ENCODE measurements at places on chromosomes 6 and 20.

DNA sequence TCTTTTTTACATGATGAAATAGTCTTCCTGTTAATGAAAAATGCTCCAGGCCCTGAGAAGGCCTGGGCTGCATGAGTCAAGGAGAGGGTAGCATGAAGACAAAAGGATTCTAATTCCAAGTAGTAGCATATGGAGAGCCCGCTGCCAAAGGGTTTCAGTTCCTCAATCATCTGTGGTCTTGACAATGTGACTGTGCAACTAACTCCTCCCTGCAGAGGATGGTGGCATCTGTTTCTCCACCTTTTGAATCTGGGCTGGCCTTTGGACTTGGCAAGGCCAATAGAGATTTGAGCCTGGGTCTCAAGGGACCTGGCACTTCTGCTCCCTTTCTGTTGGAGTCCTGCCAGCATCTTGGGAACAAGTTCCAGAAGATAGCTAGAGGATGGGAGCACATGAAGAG lies 35.1 kb upstream of the ANKEF1 start:
- DNase-seq, result no peak

DNA sequence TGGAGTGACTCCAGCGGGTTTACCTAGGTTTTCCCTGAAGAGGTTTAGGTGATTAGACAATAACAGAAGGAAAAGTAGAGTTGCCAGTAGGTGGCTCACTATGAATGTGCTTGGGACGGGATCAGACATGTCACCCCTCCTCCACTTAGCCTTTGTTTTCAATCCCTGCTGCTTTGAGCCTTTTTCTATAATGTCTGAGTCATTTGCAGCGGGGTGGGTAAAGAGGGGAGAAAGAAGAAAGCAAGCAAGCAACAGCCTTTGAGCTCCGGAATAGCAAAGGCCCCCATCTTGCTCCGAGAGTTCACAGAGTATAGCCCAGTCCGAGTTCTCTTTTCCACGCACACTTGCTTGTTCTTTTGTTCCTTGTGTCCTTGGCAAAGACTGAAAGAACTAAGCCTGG lies 129.1 kb downstream of the PACRG start:
- DNase-seq, result no peak

- no peak for DNase-seq
These were observed 120.5 kb downstream of the HIVEP2 start for GRCh38 chr6:142824426-142824825.

GRCh38 chr20:62083312-62083711 lies 17.6 kb upstream of the TAF4 start:
- DNase-seq, result no peak

GRCh38 chr6:36079601-36080000 lies 50.7 kb upstream of the MAPK13 start:
- DNase-seq, result no peak

GRCh38 chr20:62395311-62396242 lies 8.7 kb downstream of the RPS21 start:
- DNase-seq, result no peak

DNA sequence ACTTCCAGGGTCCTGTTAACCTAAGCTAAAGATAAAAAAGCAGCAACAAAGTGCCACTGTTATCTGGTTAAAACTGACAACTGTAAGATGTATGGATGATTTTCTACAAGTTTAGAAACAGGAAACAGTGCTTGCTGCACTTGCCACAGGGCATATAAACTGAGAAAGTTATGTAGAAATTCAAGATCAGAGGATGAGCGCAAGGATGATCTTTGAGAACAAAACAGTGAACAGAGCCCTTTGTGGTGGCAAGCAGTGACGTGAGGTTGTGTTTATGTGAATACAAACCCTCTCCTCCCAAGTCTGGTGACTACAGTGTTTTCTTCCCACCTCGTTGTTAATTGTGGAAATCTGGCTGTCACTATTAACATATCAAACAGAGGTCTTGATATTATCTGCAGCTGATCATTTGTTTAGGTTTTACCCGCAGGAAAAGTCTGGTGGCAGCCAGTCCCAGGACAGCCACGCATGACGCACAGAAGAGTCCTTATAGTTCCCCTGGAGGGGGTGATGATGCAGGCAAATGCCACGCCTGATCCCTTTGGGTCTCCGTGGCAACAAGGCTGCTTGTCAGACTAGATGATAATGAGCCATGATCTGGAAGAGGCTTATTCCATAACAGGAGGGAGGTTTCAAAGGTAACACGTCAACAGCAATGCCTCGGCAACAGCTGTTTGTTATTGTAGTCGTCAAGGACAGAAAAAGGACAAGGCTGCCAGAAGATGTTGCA lies 43.1 kb upstream of the TNFAIP3 start:
- no peak for DNase-seq

DNA sequence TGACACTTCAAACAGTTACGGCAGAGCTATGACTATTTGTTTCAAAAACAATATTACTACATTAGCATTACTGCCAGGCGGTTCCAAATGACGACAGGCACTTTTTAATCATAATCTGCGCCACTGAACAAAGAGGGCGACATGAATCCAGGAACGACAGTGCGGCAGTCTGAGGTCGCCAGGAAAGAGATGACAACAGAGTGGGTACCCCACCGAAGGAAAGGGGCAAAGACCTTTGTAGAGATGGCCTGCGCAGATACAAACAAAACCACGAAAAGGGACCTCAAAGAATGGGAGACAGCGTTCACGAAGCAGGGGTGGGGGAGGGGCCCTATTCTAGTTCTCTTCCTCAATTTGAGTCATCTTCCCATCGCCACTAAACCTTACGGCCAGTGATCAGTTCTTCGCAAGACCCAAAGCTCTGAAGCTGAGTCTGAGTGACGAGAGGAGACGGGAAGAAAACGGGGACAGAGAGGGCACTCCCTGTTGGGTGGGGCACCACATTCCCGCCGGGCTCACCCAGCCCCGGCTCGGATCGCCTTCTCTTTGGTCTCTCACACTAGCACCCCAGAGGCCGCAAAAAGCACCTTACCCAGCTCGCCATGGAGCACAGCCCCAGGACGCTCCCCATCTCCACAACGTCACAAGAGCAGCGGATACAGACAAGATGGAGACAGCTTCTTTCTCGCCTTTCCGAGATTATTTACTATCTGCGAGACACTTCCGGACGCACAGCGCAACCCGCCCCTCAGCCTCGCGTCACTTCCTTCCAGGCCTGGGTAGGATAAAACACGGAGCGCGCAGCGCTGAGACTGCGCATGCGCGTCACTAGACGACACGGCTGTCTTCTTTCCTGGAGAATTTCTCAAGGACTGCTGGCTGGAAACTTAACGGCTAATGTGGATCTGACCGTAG lies at the start of gene SERINC1:
Gene SERINC1, minus strand, starts transcription at position 701 of the 915 bp plus-strand sequence. Its CDS starts 70 bp downstream, at position 631.
- peak; percentile 87 for DNase-seq

DNA sequence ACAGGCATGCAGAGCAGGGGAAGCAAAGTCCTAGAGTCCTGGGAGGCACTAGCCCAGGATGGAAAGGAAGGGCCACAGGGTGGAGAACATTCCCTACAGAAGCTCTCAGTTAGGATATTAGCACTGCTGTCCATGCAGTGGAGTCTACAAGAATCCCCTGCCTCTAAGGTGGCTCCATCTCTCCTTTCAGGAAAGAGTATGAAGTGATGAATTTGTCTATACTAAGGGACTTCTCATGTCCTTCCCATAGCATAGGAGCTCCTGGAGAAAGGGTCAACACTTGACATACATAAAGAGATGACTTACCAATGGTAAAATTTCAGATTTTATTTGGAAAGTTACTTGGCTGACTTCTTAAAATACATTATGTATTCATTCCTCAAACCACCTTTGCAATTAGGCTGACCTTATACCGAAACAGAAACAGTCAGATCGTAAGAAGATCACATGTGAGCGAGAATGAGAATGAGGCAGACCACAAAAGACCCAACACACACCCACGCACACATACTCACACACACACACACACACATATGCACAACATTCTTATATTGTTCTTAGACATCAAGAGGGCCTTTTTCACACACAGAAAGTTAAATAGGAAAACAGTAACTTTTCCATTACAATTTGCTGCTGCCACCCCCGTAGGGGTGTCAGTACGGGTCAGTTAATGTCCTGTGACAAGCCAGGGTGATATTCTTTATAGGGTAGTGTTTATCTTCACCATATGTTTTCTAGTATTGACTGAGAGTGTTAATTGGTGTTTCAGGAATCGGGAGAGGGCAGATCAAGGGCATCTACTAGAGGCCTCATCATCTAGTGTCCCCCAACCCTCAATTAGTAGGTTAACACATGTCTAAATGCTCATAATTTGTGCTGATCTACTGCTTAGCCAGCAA lies 159.4 kb downstream of the FAXC start:
- no peak for DNase-seq

DNA sequence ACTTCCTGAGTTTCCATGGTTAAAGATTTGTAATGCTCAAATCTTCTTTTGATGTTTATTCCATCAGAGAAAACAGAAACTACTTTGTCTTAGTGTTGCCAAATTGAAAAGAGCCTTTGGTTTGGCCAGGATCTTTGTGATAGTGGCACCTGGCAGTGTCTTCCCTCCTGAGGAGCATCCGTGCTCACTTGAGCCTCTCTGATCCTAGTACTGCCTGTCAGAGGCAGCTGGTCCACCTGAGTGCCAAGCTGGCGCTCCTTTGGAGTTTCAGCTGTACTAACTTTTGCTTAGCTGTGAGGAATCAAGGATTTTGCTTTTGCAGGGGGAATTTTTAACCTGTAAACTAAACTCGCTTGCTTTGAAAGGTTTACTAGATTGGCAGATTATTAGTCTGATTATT lies 61.4 kb downstream of the SCAND1 start:
- no peak for DNase-seq

DNA sequence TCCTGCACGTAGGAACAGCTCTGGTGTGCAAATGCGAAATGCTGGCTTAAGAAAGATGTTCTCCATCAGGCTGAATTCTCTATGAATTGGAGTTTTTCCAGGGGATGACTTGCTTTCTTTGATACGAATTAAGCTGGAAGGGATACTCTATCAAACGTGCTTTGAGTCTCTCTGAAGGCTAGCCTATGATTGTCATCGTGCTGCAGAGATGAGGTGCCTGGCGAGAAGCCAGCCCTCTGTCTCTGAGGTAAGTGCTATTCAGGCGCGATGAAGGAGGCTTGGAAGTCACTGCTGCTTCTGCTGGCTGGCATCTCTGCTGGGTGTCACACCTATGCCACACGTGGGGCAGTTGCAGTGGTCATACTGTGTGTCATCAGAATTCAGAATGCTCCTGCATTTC lies 223.7 kb downstream of the TAF4 start:
- DNase-seq, result peak; percentile 54

- no peak for DNase-seq
These were observed 433.2 kb upstream of the BTBD3 start for GRCh38 chr20:11484479-11484878.

- DNase-seq, result no peak
These were observed 92.1 kb upstream of the NEDD9 start for GRCh38 chr6:11324453-11325015.

DNA sequence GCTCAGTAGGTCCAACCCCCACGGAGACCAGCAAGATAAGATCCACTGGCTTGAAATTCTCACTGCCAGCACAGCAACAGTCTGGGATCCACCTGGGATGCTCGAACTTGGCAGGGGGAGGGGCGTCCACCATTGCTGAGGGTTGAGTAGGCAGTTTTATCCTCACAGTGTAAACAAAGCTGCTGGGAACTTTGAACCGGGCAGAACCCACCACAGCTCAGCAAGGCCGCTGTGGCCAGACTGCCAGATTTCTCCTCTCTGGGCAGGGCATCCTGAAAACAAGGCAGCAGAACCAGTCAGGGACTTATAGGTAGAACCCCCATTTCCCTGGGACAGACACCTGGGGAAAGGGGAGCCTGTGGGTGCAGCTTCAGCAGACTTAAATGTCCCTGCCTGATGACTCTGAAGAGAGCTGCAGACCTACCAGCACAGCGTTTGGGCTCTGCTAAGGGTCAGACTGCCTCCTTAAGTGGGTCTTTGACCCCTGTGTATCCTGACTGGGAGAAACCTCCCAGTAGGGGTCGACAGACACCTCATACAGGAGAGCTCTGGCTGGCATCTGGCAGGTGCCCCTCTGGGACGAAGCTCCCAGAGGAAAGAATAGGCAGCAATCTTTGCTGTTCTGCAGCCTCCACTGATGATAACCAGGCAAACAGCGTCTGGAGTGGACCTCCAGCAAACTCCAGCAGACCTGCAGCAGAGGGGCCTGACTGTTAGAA lies 782.4 kb upstream of the EYS start:
- DNase-seq, result no peak

- no peak for DNase-seq
These were observed 21.8 kb upstream of the SAMD5 start for GRCh38 chr6:147486683-147487082.

Data from DMS79 treated with DMSO at 0.1 percent for 48 hours (cell line).